Activated T-cell treated with anti-CD3 and anti-CD28 coated beads, Interleukin-2, amount 50 U/mL, for 72 hours (primary cell): ENCODE measurements at places on chromosomes 7 and 10. TPM values are rescaled to one million over a fixed set of nuclear protein-coding genes. Genes with fewer than 3 reads are reported as not detected.

GRCh38 chr7:46864716-46865115, 717.2 kb downstream of the TNS3 start:
- no peak for DNase-seq

DNA sequence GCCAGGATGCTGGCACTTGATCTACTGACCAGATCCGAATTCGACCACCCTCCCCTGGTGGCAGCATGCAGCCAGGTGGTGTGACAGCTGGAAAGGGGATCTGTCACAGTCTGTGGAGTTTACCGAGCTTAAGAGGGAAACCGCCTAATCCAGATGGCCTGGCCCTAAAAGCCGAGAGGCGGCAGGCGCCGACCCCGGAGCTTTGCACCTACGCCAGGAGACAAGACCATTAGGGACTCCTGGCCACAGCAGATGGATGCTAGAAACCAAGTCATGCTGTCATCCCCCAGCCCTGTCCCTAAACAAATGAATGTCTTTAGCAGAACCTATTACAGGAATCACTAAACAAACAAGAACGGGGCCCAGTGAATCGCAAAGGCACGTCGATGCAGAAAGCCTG, 27.7 kb downstream of the RCC1L start:
- DNase-seq = no peak

DNA sequence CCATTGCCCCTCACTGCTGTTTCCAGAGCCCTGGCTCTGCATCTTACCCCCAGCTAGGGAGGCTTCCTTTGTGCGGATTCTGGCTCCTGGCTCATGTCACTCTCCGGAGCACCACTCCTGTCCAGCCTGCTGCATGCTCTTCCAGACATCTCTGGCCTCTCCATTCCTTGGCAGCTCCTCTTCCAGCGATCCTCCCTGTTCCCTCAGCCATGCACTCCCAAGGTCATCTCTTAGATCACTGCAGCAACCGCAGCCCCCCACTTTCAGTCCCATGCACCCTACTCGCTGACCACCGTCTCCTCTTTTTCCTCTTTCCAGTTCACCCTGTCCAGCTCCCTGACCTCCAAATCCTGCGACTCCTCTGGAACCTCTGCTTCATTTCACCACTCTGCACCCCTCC, 6.9 kb upstream of the SMARCD3 start:
- no peak for DNase-seq

- DNase-seq = no peak
Measured at GRCh38 chr7:26153241-26153822, 1.3 kb downstream of the NFE2L3 start.

- DNase-seq = no peak
Measured at GRCh38 chr10:114553436-114553835, 104.6 kb downstream of the ABLIM1 start.

- DNase-seq = no peak
Measured at GRCh38 chr10:53314876-53315275, 542.3 kb upstream of the MBL2 start.

- no peak for DNase-seq
Measured at GRCh38 chr10:48330269-48330668, 23.8 kb downstream of the MAPK8 start.

The PRF1 gene
- total RNA-seq = 102 TPM

- no peak for DNase-seq
Measured at GRCh38 chr10:111113238-111113960, 36.6 kb downstream of the ADRA2A start.

DNA sequence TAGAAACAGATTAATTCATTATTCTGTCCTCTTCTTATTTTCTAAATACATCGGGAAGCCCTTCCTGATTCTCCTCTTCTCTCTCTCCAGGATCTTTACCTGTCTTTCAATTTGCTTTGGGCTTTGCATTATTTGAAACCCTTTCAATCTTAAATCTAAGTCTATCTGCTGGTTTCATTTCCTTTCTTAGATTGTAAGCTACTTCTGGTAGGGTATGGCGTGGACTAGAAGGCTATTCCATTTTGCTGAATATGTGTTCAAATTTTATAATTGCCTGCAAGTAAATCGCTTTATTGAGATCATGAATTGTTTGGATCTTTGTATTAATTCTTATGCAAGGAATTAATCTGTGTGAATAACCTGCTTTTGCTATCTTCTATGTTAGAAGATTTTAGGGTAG, 11.1 kb downstream of the STAM start:
- no peak for DNase-seq

The KLF14 gene
- total RNA-seq = not detected

GRCh38 chr7:27409776-27410175, 167.2 kb downstream of the EVX1 start:
- no peak for DNase-seq

DNA sequence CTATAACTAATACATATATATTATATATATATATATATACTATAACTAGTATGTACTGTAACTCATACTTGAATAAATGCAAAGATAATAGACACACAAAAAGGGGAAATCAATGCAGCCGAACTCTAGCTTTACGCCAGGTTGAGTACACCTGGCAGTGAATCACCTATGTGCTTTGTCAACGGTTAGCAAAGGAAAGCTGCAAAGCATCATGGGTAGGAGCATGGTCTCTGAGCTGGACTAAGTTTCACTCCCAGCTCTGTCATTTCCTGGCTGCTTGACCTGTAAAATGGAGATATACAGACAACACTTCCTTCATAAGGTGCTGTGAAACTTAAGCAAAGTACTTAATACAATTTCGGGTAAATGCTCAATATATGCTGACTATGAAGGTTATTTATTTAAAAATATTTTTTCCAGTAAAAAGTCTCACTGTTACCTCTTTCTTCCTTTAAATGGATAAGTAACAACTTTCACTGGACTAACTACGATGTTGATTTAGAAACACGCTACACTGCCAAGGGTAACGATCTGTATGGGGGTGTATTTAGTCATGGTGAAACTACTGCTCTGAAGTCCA, 61.7 kb upstream of the ITGA8 start:
- DNase-seq = no peak

DNA sequence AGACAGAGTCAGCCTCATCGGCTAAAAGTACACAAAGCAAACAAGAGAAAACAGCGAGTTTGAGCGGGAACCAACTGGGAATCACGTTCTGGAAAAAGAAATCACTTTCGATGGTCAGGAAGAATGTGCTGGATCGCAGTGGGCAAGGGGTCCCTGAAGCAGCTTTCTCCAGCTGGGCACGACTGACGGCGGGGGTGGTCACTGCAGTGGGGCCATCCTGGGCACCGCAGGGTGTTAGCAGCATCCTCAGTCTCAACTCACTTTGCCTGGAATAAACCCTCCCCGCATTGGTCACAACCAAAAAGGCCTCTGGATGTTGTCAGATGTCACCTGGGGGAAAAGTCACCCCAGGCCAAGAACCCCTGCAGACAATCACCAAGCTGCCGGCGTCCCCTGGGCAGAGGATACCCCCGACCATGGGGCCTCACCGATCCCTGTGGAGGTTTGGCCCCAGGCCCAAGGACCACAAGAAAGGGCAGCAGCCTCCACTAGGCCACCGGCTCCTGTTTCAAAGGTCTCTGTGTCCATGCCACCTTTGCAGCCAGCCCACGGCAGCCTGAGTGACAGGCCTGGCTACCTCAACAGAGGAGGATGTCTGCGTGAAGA, 42.9 kb downstream of the EBF3 start:
- no peak for DNase-seq

DNA sequence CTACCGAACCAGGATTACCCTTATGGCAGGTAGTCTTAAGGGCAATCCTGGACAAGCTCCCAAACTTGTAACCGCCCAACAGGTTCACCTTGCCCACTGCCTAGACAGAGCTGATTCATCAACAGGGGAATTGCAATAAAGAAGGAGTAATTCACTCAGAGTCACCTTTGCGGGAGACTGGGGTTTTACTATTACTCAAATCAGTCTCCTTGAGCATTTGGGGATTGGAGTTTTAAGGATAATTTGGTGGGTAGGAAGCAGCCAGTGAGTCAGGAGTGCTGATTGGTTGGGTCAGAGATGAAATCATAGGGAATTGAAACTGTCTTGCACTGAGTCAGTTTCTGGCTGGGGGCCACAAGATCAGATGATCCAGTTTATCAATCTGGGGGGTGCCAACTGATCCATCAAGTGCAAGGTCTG, 25.3 kb downstream of the HK1 start:
- no peak for DNase-seq

- DNase-seq = no peak
Measured at GRCh38 chr10:129944456-129944855, 19.6 kb downstream of the EBF3 start.

The AKR1D1 gene
- total RNA-seq = not detected

DNA sequence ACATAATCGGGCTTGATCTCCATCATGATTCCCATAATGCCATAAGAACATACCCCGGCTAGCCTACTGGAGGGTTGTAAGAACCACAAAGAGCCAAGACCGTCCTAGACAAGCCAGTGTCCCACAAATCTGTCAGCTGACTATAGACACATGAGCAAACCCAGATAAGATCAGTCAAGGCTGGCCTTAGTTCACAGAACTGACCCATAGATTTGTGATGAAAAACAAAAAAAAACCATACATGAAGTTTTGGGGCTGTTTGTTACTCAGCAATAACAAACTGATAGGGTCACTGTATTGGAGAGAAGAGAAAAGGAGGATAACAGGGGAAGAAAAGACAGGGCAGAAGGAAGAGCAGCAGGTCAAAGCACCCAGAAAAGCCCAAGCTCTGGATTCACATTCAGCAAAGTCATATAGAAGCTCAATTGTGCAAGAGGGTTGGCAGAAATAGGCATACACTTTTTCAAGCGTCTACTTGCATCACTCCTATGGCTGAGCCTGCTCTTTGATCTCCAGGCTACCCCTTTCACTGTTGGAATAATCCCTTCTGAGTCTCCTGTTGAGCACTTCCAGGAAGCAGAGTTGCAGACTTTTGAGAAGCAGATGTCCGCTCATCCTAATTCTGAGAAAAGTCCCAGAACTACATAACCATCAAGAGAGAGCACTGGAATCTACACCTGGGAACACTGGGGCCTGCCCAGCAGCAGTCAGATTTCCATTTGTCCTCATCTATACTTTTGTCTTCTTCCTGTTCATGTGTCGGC, 122.0 kb upstream of the HABP2 start:
- no peak for DNase-seq

- DNase-seq = no peak
Measured at GRCh38 chr7:118352867-118353453, 128.5 kb downstream of the ANKRD7 start.

DNA sequence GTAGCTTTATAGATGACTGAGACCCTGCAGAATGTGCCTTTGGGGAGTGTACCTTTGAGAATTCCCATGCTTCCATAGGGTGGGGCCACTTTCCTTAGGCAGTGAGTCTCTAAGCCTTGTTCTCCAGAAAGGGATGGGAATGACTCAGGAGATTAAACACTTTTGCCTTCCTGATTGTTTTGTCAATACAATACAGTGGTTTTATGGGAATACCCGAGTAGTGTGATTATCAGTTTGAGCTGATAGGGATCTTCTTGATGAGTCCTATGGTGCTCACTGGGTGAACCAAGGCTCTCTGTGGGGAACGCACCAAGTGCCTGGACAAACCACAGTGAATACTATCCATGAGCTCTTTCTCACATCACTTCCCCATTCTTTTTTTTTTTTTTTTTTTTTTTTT, 6.3 kb downstream of the MYOF start:
- no peak for DNase-seq

The ARID5B gene
- total RNA-seq = 113 TPM

GRCh38 chr10:114432566-114433093, 28.3 kb upstream of the AFAP1L2 start:
- DNase-seq = no peak

DNA sequence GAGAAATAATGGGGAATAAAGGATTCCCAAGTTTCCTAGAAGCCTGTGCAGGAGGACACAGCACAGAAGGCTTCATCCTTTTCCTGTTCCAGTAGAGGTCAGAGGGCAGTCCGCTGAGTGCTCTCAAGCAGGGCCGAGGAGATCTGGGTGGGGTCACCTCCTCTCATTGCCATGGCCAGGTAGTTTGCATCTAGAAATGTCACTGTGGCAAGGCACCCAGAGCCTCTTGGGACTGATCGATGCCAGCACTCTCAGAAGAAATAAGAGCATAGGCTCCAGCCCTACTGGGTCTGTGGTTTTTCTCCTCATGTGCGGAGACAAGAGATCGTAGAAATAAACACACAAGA, 7.9 kb downstream of the NUB1 start:
- DNase-seq = no peak

GRCh38 chr10:95196046-95196445, 2.0 kb downstream of the ACSM6 start:
- DNase-seq = no peak

The LHFPL3 gene
- not detected for total RNA-seq
